DND-41 (cell line): ENCODE measurements at places on chromosomes 7 and 10.

- H3K4me1 ChIP-seq = no peaks in the 10 kb centered on the region
- no peak overlapping the region for H3K27ac ChIP-seq
- H3K27me3 ChIP-seq = peaks cover 3% of the 10 kb centered on the region
- H3K36me3 ChIP-seq = no peaks in the 10 kb centered on the region
- DNase-seq = no peak
- H3K4me3 ChIP-seq = no peak overlapping the region
These were observed 570 bp downstream of the TBC1D12 start for GRCh38 chr10:94402843-94403379.

- H3K4me1 ChIP-seq = peaks cover 21% of the 10 kb centered on the region
- H3K36me3 ChIP-seq = peaks cover 3% of the 10 kb centered on the region; the same call in 1 of the 2 replicates
- no peak for DNase-seq
- H3K27me3 ChIP-seq = peaks cover 3% of the 10 kb centered on the region
These were observed 3.4 kb upstream of the MINDY3 start for GRCh38 chr10:15863733-15864132.

- H3K27ac ChIP-seq = peak overlapping the region; percentile 81
- peaks cover 17% of the 10 kb centered on the region for H3K36me3 ChIP-seq
- H3K4me1 ChIP-seq = peaks cover 52% of the 10 kb centered on the region
- H3K4me3 ChIP-seq = peak overlapping the region; percentile 16; the same call in 1 of the 2 replicates
- no peaks in the 10 kb centered on the region for H3K27me3 ChIP-seq
These were observed 63.6 kb downstream of the ANKRD7 start for GRCh38 chr7:118288098-118288497.

DNA sequence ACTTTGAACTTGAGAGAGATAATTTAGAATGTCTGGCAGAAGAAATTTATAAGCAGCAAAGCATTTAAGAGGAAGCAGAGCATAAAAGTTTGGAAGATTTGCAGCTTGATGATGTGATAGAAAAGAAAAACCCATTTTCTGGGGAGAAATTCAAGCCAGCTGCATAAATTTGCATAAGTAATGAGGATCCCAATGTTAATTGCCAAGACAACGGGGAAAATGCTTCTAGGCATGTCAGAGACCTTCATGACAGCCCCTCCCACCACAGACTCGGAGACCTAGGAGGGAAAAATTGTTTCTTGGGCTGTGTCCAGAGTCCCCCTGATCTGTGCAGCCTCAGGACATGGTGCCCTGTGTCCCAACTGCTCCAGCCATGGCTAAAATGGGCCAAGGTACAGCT lies 263.6 kb upstream of the POT1 start:
- no peak for DNase-seq
- no peaks in the 10 kb centered on the region for H3K36me3 ChIP-seq
- H3K27ac ChIP-seq = no peak overlapping the region
- H3K27me3 ChIP-seq = no peaks in the 10 kb centered on the region
- no peak overlapping the region for H3K4me3 ChIP-seq

DNA sequence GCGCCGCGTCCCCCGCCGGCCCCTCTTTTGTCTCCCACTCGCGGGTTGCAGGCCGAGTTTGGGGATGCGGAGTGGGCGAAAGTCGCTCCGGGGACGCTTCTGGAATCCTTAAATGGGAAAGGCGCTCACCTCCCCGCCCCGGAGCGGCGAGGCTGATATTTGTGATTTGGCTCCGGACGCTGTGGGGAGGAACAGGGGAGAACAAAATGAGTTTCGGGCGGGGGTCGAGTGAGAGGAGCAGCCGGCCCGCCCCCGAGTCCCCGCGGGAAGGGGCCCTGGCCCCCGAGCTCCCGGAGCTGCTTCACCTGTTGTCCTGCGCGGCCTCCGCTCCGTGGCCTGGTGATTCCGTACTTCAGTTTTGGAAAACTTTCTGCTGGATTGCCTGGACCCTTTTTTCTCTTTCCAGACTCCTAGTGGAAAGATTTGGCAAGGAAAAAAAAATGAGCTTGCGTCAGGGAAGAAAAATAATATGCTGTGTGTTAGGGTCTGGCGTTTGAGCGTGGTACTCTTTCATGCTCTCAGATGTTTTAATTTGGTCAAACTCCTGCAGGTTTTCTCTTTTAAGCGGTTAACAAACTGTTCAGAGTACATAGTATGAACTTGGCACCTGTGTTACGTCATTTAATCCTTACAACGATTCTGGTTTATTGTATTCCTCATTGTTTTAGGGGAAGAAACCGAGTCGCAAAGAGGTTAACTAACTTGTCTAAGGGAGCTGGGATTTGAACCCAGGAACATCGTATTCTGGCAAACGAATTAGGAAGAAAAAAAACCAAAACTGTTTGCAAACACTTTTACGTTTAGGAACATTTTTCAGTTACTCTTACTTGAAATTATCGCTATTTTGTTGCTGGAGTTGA lies 924 bp downstream of the BMPR1A start:
- peak; percentile 26 for DNase-seq
- H3K27me3 ChIP-seq = no peaks in the 10 kb centered on the region
- H3K36me3 ChIP-seq = no peaks in the 10 kb centered on the region
- peak overlapping the region; percentile 46; the same call in 1 of the 2 replicates for H3K27ac ChIP-seq
- H3K4me1 ChIP-seq = peaks cover 28% of the 10 kb centered on the region

- no peak overlapping the region for H3K27ac ChIP-seq
- no peak for DNase-seq
- no peaks in the 10 kb centered on the region for H3K36me3 ChIP-seq
- no peak overlapping the region for H3K4me3 ChIP-seq
These were observed 62.8 kb downstream of the MTPN start for GRCh38 chr7:135914346-135914745.

GRCh38 chr10:21099291-21100062 lies 202.4 kb upstream of the NEBL start:
- DNase-seq = no peak
- no peak overlapping the region for H3K27ac ChIP-seq
- no peaks in the 10 kb centered on the region for H3K27me3 ChIP-seq
- H3K36me3 ChIP-seq = no peaks in the 10 kb centered on the region

DNA sequence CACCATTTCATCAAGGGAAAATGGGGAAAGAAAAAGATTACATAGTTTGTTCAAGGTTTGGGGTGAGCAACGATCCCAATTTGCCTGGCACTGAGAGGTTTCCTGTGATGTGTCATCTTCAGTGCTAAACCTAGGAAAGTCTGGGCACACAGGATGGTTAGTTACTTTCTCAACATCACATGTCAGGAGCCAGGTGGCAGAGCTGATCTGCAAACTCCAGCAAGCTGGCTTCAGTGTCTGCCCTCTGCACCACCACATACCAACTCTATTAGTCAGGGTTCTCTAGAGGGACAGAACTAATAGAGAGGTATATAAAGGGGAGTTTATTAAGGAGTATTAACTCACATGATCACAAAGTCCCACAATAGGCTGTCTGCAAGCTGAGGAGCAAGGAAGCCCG lies 11.3 kb downstream of the ADAM12 start:
- no peak overlapping the region for H3K4me3 ChIP-seq
- no peaks in the 10 kb centered on the region for H3K4me1 ChIP-seq
- DNase-seq = no peak

DNA sequence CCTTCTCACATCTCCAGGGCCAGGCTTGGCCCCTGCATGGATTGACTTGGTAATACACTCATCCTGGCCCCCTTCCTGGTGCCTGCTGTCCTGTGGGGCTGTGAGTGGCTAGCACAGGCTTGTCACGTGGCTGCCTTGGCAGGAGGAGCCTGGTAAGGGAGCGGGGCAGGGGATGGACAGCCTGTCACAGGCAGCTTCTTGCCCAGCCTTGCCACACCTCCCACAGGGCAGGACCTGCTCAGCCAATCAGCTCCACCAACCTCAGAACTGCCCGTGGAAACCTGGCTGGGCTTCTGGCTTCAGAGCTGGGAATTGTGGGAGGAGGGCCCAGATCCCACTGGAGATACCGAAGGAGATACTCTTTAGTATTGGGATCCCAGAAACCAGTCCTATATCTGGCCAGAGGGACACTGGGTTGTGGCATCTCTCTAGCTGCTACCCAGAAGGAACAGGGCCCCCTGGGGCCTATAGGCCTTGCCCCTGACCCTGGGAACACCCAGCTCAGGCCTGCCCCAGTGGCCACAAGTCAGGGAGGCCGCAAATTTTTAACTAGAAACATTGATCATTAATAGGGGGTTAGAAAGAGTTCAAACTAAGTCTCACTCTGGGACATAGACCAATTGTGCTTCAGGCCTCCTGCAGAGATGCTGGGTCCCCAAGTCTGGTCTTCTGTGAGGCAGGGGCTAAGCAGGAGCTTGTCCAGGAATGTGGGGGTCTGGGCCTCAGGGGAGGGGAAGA lies at the start of gene HOGA1:
HOGA1 (plus strand) TSS at position 330 of the 738 bp plus-strand sequence; CDS start at position 645, 315 bp downstream.
- no peak within 1 kb of the TSS for H3K4me3 ChIP-seq
- H3K27ac ChIP-seq = no peak within 1 kb of the TSS

- no peak overlapping the region for H3K27ac ChIP-seq
- H3K4me3 ChIP-seq = no peak overlapping the region
- DNase-seq = no peak
- H3K36me3 ChIP-seq = no peaks in the 10 kb centered on the region
- no peaks in the 10 kb centered on the region for H3K4me1 ChIP-seq
These were observed 140.4 kb upstream of the NPY start for GRCh38 chr7:24143547-24143946.

DNA sequence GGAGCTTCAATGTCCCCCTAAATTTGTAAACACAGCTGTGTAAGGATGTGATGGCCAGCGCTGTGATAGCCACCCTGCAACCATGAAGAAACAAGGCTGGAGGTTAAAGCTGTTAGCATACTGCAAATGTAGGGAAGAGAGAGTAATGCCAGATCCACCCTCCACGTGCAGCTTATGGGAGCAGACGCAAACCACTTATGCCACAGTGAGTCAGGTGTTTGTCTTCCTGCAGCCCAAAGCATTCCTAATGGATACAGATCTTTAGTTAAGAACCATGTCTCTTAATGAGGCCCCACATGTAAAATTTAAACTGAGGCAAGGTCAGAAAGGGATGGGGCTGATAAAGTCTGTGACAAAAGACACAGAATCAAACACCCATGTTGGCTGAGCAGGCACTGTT lies 13.6 kb upstream of the MYL7 start:
- H3K4me3 ChIP-seq = no peak overlapping the region
- H3K27me3 ChIP-seq = no peaks in the 10 kb centered on the region
- no peak for DNase-seq

GRCh38 chr10:31619531-31620061 lies 300.6 kb downstream of the ZEB1 start:
- no peak for DNase-seq
- no peak overlapping the region for H3K27ac ChIP-seq
- no peaks in the 10 kb centered on the region for H3K4me1 ChIP-seq
- H3K4me3 ChIP-seq = no peak overlapping the region
- no peaks in the 10 kb centered on the region for H3K36me3 ChIP-seq
- H3K27me3 ChIP-seq = no peaks in the 10 kb centered on the region
